Thoracic aorta (tissue), 2 donors: ENCODE measurements at places on chromosomes 11 and 22. TPM values are rescaled to one million over a fixed set of nuclear protein-coding genes. Genes with fewer than 3 reads are reported as not detected.

DNA sequence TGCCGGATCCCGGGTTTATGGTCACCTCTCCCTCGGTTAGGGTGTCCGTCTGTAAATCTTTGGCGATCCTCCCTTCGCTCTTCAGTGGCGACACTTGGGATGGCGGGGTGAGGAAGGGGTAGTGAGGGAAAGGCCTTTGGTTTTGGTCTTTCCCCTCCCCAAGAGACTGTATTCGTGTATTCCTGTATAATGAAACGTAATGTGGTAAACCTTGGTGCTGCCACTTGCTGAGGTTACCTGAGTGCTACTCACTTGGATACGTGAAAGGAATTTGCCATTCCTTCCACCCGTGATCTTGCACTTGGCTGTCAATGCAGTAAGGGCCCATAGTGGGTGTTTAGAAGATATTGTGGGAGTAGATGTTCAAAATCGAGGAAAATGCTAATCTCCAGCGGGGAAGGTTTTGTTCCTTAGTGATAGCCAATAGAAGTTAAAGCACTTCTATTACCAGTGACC is 578 bp upstream of the NUP160 start:
- no peaks in the 10 kb centered on the region for H3K27me3 ChIP-seq
- no peak for DNase-seq
- peak overlapping the region; percentile 87 for H3K27ac ChIP-seq
- no peaks in the 10 kb centered on the region for H3K36me3 ChIP-seq
- H3K4me3 ChIP-seq = peak overlapping the region; percentile 84

TEX12 gene
- total RNA-seq = 1.4 TPM

DNA sequence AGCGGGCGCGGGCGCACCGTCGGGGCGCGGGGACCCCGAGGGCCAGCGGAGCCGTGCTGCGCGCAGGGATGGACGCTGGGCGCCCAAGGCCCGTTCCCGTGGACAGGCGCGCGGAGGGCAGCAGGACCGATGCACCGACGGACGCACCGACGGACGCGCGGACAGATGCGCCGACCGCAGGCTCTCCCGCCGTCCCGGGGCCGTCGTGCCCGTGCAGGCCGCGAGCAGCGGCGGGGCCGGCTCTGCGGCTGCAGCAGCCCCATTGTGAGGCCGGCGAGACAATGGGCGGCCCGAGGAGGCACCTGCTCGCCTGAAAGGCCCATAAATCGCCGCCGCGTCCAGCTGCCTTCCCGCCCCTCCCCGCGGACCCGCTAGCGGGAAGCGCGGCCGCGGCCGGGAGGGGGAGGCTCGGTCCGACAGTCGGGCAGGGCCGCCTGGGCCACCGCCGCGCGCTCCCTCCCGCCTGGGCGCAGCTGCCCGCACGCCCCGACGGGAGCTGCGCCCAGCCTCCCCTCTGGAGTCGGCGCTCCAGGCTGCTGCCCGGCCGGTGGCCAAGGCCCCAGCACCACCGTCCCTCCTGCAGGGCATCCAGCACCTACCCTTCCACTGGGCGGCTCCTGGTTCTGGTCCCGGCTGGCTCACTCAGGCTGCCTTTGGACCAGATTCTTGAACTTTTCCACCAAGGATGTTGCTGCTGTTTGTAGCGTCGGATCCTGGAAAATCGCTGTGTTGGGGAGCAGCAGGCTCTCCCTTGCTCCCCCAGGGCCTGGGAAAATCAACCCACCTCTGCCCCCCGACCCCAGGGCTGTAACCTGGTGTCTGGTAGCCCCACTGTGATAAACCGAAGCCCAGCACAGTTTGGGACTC is 15.8 kb downstream of the CDKN1C start:
- peaks cover 10% of the 10 kb centered on the region for H3K4me1 ChIP-seq
- H3K4me3 ChIP-seq = no peak overlapping the region
- no peak overlapping the region for H3K27ac ChIP-seq

NAALAD2 gene
- 0.68 TPM for total RNA-seq

DNA sequence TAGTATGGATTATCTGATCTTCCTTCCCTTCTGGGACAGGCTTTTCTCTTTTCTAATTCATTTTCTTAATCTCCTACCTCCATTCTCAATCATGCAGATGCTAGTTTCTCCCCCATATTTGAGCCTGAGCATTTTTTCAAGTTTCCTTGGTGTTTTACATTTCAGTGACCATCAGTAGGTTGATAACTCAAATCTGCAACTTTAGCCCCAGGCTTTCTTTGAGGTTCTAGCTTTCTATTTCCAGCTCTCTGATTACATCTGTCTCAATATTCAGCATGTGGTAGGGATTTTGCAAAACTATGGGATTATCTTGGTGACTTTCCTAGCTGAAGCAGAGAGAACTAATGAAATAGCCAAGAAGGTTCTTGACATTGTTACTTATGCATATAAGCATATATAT is 67.8 kb downstream of the ARHGEF12 start:
- H3K4me1 ChIP-seq = peaks cover 25% of the 10 kb centered on the region
- no peak for DNase-seq
- no peaks in the 10 kb centered on the region for H3K36me3 ChIP-seq
- H3K27me3 ChIP-seq = no peaks in the 10 kb centered on the region
- H3K27ac ChIP-seq = no peak overlapping the region

TTC36 gene
- total RNA-seq = 1.4 TPM

ALDH3B1 gene
- 17.6 TPM for total RNA-seq

DNA sequence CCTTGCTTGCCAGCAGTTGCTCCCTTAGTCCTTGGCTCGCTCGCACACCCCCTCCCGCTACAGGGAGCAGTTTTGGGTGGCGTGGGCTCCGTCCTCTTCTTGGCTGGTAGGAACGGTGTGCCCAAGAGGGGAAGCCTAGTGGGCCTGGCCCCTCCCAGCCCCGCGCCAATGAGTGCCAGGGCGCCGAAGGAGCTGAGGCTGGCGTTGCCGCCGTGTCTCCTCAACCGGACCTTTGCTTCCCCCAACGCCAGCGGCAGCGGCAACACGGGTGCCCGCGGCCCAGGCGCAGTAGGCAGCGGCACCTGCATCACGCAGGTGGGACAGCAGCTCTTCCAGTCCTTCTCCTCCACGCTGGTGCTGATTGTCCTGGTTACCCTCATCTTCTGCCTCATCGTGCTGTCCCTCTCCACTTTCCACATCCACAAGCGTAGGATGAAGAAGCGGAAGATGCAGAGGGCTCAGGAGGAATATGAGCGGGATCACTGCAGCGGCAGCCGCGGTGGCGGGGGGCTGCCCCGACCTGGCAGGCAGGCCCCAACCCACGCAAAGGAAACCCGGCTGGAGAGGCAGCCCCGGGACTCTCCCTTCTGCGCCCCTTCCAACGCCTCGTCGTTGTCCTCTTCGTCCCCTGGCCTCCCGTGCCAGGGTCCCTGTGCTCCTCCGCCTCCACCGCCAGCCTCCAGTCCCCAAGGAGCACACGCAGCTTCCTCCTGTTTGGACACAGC is 1.6 kb downstream of the C11orf87 start:
- H3K4me1 ChIP-seq = peaks cover 21% of the 10 kb centered on the region
- DNase-seq = no peak
- H3K4me3 ChIP-seq = peak overlapping the region; percentile 63
- H3K36me3 ChIP-seq = no peaks in the 10 kb centered on the region
- no peaks in the 10 kb centered on the region for H3K27me3 ChIP-seq

GRCh38 chr11:122777343-122777742 is 61.0 kb upstream of the CRTAM start:
- no peak overlapping the region for H3K4me3 ChIP-seq
- no peak overlapping the region for H3K27ac ChIP-seq
- H3K4me1 ChIP-seq = peaks cover 18% of the 10 kb centered on the region

DNA sequence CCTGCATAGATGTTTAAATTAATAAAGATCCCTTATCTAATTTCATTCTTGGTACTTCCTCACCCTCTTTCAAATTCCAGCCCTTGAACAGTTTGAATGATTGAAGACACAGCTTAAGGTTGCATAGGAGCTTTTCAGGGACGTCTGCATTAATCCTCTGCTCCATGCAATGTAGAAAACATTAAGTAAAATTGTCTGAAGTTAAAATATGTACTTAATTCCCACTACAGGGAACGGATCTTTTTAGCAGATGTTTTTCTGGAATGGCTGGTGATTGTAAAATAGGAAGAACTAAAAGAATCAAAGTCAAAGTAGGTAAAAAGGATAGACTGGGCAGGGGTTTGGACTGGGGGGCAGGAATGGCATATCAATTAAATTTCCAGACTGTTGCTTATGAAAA is 58.9 kb downstream of the ABTB2 start:
- DNase-seq = no peak
- no peaks in the 10 kb centered on the region for H3K27me3 ChIP-seq
- H3K4me3 ChIP-seq = no peak overlapping the region
- no peak overlapping the region for H3K27ac ChIP-seq

GRCh38 chr11:110891411-110891810 is 179.2 kb upstream of the ARHGAP20 start:
- DNase-seq = no peak
- no peak overlapping the region for H3K27ac ChIP-seq
- no peak overlapping the region for H3K4me3 ChIP-seq
- H3K4me1 ChIP-seq = no peaks in the 10 kb centered on the region

GRCh38 chr11:80822308-80822707 is 1381.5 kb upstream of the TENM4 start:
- DNase-seq = no peak
- no peaks in the 10 kb centered on the region for H3K36me3 ChIP-seq
- H3K27me3 ChIP-seq = no peaks in the 10 kb centered on the region
- no peaks in the 10 kb centered on the region for H3K4me1 ChIP-seq
- no peak overlapping the region for H3K4me3 ChIP-seq

C22orf31 gene
- total RNA-seq = not detected
